Ammon's horn (tissue), 1 donor: ENCODE measurements at places on chromosomes 2 and 18.

GRCh38 chr2:241068136-241068941 is 33.7 kb downstream of the MTERF4 start:
- DNase-seq = no peak

DNA sequence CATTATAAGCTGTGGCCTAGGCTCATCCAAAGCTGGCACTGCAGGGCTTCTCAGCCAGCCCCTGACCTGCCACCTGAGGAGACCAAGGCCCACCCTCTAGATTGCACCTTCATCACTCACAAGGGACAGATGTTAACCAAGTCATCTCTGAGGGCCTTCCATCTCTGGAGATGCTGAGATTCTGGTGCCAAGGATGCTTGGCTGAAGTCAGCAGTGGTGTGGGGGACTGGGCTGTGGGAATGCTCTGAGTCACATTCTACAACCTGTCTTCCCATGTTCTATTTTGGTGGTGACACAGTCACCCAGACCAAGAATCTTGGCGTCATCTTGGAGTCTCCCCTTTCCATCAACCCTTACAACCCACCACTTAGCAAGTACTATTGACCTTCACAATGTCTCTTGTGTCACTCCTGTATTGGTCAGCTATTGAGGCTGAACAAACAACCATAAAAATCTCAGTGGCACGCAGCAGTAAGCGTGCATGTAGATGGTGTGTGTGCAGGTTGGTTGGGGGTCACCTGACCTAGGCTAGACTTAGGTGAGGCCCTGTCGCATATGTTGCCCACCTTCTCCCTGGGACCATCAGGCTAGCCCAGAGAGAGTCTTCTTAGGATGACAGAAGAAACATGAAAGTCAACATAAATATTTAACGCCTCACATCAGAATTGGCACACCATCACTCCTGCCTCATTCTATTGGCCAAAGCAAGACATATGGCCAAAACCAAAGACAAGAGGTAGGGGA is 135.0 kb downstream of the SMAD7 start:
- no peak for DNase-seq

DNA sequence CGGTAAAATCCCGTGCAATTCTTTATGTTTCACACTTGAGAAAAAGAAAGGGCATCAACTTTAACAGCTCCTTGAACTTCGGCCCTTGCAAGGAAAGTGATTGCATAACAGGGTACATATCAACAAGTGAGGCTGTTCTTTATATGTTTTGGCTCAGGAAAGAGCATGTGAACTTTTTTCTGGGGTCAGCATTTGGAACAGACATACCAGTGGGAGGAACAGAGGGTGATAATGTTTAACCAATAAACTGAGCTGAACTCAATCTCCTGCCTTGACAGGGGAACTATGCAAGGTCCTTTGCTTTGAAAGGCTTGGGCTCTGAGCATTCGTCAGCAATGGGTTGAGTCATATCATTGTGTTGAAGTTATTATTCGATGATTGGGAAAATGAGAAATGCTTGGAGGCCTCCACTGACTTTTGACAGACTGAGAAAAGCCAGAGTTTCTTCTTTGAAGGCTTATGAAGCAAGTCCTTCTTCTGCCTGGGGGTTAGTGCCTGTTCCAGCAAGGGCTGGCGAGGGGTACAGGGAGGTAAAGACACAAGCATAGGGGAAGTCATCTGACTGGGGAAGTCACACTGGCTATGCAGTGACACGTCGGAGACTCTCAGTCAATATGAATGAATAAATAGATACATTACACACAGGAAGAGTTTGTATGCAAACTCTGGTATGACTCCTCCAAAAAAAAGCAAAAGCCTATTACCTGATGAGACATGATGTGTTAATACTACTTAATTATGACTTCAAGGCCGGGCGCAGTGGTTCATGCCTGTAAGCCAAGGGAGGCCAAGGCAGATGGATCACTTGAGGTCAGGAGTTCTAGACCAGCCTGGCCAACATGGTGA is 57.2 kb downstream of the CYB5A start:
- DNase-seq = no peak

GRCh38 chr2:209806318-209806717 is 34.7 kb downstream of the UNC80 start:
- DNase-seq = peak; percentile 13

GRCh38 chr2:191666732-191667131 is 11.2 kb upstream of the NABP1 start:
- DNase-seq = peak; percentile 50

DNA sequence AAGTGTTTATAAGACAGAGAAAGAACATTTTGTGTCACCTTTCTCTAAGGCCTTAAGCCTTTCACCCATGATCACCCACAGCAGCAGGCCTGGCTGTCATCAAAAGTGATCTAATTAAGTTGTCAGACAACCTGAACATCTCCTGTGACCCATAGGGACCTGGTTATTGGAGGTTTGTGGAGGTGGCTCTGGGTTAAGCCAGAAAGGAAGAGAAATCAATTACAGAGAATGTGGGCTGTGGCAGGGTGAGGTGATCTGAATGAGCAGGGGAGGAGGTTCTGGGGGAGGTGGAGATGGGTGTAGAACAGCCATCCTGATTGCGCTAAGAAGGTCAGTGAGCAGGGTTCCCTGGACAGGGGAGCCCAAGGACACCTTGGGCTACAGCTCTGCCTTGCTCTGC is 170.8 kb downstream of the FSHR start:
- DNase-seq = no peak

GRCh38 chr2:25566694-25567093 is 106.7 kb downstream of the DTNB start:
- DNase-seq = peak; percentile 73

GRCh38 chr2:227623226-227623625 is 5.9 kb downstream of the SCYGR4 start:
- no peak for DNase-seq

DNA sequence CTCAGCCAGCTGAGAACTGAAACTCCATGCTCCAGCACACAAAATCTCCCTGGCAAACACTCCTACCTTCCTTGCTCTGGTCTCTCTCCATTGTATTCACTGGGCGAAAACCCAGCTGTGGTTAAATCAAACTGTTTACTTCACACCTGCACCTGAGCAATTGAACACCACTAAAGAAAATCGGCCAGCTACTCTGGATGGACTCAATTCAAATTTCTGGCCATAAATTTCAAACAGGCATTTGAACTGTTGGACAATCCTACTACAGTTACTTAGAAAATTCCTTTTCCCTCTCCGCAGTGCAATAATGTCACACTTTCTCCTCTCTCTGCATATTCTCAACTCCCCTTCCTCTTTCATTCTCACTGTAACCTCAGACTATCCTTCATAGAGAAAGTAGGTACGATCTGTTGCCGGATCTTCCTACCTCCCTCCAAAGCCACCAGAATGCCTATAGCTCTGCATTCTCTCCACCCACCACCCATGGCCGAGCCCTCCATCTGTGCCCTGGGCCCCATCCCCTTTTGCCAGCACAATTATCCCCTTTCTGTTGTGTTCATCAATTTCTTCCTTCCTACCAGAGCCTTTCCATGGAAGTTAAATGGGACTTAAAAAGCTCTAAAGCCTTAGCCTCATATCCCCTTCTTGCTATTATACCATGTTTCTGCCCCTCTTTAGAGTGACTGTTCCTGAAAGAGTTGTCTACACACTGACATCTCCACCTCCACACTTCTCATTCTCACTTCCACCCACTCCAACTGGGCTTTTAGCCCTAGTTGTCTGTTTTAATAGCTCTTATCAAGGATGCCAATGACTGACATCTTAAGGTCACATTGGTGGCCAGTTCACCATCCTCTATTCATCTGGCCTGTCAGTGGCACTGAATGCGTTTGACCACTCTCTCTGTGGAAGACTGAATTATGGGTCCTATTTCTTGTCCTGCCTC is 127.5 kb upstream of the SLC1A4 start:
- no peak for DNase-seq

DNA sequence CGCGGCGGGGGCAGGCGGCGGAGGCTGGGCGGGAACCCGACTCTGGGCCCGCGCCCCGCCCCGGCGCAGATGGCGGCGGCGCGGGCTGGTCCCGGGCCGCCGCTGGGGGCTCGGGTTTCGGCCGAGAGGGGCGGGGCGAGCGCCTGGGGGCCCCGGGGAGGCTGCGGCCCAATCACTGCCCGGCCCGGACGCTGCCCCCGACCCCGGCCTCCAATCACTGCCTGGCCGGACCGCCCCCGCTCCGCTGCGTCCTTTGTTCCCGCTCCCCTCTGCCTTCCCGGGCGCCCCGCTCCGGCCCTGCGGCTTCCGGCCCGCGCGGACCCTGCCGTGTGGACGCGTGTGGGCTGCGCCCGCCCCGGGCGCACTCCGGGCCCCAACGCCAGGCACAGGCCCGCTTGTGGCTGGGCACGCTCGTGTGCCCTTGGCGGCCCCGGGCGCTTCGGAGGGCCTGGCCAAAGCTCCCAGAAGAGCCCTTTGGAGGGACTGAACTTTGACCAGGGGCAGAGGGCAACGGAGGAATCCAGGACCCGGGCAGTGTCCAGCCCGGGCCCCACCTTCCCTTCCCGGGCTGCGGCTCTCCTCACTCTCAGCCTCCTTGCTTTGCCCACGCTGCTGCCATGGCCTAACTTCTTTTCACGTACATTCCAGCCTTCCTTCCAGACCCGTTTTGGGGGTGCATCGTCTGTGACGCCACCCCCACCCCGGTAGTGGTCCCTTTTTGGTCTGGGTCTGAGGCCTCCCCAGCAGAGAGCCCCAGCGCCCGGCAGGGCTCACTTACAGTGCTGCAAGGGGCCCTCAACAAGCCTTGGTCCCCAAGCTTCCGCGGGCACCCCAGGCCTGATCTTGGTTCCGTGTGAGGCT is 27.1 kb upstream of the PTMA start:
- peak; percentile 89 for DNase-seq

DNA sequence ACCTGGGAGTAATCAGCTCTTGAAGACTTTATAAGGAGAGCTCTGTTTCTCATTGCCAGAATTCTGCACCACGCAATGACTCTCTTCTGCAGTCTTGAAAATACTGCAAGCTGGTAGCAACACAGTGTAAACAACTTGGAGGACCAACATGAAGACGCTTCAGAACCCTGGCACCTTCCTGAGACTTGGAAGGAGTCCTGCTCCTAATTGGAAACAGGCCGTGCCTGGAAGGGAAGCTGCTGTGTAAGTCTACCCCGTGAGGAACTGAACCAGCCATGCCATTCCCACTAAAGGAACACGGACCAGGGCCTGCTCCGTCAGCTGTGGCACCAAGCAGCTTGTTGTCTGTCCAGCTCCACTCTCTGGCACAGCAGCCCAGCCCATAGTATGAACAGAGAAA is 171.1 kb downstream of the PAX3 start:
- no peak for DNase-seq

DNA sequence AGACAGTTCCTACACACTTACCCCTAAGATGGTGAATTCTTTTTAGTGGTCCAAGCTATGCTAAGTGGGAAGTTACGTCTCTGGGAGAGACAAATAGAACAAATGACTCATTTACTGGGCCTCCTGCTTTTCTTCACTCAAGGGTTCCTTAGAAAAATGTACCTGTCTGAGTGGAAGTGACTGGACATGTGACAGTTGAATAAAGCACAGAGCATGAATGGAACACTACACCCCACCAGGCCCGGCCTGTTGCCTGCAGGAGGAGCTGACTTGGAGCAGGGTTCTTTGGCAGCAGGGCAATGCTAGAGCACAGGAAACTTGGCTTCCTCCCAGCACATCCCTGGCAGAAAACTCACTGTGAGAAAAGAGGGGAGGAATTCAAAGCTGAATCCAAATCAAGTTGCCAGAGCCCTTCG is 451.0 kb upstream of the SETBP1 start:
- DNase-seq = peak; percentile 81

GRCh38 chr2:48749291-48750127 is 6.0 kb downstream of the LHCGR start:
- no peak for DNase-seq

- DNase-seq = no peak
Measured at GRCh38 chr2:65292461-65293011, 64.9 kb downstream of the ACTR2 start.

GRCh38 chr2:7513834-7514233 is 596.6 kb downstream of the RNF144A start:
- no peak for DNase-seq

GRCh38 chr2:10504994-10505820 is 57.1 kb upstream of the ODC1 start:
- DNase-seq = no peak

DNA sequence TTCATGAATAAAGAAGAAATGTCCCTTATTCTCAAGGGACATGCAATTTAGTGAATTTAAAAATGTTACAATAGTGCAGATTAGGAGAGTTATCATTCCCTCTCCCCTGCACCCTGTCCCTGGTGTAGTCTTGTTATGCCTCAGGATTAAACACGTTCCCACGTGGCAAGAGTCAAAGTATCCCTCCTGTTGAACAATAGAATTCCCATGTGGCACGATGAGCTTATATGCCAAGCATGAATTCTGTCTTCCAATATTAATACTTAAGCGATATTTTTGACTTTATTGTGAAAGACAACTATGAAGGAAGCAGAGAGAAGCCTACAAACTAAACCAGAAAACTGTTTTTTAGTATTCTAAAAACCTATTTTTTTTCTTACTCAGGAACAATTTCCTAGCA is 36.7 kb upstream of the SPAG16 start:
- no peak for DNase-seq

- no peak for DNase-seq
Measured at GRCh38 chr18:13300029-13300428, 81.5 kb downstream of the LDLRAD4 start.

- DNase-seq = peak; percentile 30
Measured at GRCh38 chr2:26970928-26971627, 641 bp downstream of the MAPRE3 start.

GRCh38 chr18:58292638-58293037 is 248.6 kb downstream of the NEDD4L start:
- DNase-seq = no peak

DNA sequence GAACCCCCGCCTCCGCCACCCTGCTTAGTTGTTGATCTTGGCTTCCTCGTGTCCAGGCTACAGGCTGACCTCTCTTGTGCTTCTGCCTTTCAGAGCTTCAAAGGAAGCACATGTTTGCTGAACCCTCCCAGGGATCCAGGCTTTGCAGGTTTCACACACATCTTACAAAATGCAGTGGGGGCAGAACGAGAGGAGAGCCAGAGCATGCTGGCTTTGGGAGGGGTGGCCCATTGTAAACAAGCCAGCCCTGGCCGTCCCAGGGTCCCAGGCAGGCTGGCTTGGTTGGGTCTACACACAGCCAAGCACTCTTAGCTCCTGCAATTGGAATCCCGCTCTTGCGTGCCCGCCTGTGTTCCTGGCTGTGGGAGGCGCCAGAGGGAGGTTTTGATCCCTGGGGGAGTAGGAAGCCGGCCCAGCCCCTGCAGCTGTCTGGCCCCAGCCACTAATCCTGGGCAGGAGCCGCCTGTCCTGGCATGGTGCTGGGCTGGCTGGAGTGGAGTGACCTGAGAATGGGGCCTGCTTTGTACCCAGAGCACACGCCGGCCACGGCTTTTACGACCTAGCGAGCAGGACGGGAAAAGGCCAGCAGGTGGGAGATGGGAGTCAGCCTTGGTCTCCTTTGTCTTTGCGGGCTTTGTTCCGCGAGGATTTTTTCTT is 53.9 kb downstream of the SH3BP4 start:
- DNase-seq = peak; percentile 81

- no peak for DNase-seq
Measured at GRCh38 chr2:109453371-109453995, 160.3 kb downstream of the SEPTIN10 start.

DNA sequence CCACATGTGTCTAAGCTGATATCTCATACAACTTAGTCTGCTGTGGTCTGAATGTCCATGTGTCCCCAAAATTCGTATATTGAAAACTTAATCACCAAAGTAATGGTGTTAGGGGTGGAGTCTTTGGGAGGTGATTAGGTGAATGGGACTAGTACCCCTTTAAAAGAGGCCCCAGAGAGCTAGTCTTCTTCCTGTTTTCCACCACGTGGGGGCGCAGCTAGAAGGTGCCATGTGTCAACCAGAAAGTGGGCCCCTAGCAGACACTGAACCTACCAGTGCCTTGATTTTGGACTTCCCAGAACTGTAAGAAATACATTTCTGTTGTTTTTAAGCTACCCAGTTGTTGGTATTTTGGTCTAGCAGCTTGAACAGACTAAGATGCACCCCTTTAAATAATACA is 86.6 kb downstream of the ASB1 start:
- DNase-seq = no peak
